ENCODE measurements at places on chromosomes 7 and 10. TPM values are rescaled to one million over a fixed set of nuclear protein-coding genes. Genes with fewer than 3 reads are reported as not detected.

COL17A1 gene
- 78.1 TPM for polyA plus RNA-seq

- no peak for DNase-seq
Measured at GRCh38 chr7:18515067-18515466, 19.5 kb downstream of the HDAC9 start.

DNA sequence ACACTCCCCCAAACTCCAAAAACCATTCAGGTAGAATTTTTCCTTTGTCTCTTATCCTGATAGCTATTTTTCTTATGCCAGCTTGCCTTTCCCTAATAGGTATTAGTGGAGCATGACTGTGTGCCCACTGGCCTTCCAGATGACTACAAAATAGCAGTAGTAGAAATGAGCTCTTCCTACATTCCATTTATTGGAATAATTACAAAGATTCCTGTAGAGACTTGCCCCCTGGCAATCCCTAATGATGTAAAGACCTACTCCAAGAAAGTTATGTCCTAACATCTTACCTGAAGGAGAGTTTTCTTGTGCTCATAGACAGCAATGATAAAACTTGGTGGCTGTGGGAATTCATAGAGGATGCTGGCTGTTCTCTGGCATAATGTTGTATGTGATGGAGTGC, 501.8 kb downstream of the GATA3 start:
- no peak for DNase-seq

C7orf33 gene
- polyA plus RNA-seq = not detected

Data from small intestine (tissue), 16 donors.